ENCODE measurements at places on chromosomes 11 and 22.
A peak's percentile ranks its signal among the peaks of the same experiment; 100 is the strongest.

GRCh38 chr11:35812828-35813227 lies 131.0 kb upstream of the LDLRAD3 start:
- DNase-seq: peak; percentile 64

DNA sequence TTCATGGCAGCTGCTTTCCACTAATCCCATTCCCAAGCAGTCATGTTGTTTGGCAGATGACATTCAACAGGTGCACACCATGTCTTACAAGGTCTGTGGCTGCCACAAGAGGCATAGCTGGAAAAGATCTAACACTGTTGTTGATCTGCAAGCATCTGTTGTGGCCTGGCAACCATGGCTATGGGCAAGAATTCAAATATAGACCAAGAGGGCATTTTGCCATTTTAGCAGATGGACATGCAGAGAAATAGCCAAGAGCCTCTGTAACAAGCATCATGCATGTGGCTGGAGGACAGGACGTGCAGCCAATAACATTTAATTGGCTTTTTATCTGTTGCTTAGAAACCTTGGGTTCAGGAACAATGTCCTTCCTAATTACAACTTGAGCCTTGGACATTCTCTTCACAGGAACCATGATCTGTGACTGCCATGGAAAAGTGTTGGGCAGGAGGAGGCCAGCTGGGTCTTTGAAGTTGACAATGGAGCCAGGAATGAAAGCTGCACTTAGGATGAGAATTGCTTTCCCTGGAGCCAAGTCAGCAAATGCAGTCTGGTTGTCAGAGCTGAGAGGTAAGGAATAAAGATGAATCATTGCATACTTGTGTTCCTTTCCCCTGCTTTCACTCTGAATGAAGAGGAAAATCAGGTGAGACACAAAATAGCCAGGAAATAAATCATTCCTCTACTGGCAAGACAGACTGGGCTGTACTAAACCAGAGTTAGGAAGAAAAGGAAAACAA lies 113.6 kb upstream of the ANO5 start:
- no peak for DNase-seq

- DNase-seq: no peak
Observed at GRCh38 chr11:117045956-117046355, 52.3 kb downstream of the SIK3 start.

DNA sequence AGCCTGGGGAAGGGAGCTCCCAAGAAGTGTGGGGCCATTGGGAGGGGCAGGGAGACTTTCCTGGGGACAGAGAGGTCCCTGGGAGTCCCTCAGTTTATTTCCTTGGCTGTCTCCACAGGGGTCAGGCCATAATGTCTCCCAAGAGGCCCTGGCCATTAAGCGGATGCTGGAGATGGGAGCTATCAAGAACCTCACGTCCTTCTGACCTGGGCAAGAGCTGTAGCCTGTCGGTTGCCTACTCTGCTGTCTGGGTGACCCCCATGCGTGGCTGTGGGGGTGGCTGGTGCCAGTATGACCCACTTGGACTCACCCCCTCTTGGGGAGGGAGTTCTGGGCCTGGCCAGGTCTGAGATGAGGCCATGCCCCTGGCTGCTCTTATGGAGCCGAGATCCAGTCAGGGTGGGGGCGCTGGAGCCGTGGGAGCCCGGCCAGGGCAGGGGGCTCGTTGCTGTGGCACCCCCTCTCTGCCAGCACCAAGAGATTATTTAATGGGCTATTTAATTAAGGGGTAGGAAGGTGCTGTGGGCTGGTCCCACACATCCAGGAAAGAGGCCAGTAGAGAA lies 58.4 kb downstream of the ST3GAL4 start:
- DNase-seq: no peak

DNA sequence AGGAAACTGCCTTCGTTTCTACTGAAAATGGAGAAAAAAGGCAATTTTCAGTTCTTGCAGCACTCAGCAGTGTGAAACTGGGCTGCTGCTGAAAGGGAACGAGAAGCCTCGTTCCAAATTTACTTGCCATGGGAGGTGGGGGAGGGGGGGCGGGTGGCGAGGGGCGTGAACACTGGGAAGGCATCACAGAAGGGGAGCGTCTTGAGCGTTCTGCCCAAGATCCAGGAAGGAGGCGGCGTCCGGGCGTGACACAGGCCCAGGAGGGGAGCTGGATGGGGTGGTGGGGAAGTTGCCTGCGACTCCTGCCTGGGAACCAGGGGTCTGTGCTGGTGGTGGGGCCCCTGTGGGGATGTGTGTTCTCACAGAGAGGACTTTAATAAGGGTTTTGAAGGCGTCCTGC lies 213.5 kb downstream of the CTTN start:
- DNase-seq: no peak

DNA sequence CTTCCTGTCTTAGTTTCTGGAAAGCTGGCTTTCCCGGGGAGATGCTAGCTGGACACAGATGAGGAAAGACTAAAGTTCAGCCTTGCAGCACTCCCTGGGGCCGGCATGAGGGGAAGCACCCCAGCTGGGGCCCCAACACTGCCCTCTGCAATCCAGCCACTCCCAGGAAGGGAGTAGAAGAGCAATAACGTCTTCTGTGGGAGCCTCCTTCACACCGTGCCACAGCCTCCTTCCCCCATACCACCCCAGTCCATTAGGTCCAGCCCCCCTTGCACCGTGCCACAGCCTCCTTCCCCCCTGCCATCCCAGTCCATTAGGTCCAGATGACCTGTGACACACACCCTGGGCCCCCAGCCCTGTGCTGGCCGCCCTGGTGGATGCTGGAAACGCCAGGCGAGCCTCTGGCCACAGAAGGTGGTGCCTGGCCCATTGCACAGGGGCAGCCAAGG lies 44.1 kb upstream of the PRDM11 start:
- DNase-seq: no peak

DNA sequence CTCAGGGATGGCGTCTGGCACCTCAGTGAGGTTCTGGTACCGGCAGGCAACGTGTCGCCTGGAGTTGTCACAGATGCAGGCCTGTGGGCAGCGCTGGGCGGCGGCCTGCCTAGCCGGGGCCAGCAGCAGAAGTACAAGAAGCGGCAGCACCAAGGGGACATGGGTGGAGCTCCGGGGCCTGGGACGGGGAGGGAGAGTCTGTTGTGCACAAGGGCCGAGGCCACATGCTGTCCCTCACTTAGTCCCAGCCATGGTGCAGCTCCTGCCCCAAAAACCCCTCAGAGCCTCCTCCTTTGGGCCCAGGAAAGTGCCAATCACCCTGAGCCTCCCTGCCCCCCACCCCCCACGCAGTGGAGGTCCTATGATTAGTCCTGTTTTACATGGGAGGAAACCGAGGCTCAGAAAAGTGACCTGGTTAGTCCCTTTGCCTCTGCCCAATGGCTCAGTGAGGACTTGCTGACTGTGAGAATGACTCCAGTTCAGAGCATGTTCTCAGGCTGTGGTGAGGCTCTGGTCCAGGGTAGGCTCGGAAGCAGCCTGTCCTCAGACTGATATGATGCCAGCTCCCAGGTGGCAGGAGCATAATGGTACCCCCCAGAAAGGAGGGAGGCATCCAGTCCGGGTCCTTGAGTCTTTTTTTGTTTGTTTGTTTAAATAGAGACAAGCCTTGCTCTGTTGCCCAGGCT lies 1.1 kb downstream of the CHADL start:
- DNase-seq: no peak

GRCh38 chr22:23035557-23036277 lies 34.6 kb upstream of the GNAZ start:
- no peak for DNase-seq

DNA sequence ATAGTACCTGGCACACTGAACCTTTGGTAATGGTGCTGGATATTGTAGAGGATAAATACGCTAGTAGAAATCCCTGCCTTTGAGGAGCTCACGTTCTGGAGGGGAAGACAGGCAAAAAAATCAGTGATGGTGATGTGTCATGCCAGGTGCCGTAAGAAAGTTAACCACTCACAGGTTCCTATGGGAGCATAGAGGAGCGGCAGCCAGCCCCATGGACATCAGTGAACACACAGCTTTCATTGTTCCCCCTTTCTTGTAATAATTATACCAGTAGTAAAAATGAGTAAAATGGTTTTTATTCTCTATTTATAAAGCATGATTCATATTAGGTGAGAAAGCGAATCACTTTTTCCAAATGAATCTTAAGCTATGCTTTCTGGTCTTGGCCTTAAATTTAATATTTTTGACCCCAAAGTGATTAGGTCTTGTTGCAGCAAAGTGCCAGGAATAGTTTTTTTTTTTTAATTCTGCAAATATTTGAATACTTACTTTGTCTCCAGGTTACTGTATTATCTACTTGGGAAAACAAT lies 57.9 kb downstream of the UVRAG start:
- DNase-seq: no peak
